ENCODE measurements at places on chromosomes 1 and 21.

GRCh38 chr1:247077213-247077612, 1.4 kb downstream of the ZNF670 start:
- no peak for DNase-seq

- no peak for DNase-seq
These were observed 40.7 kb downstream of the SLC30A1 start for GRCh38 chr1:211538287-211538686.

GRCh38 chr1:25430967-25431881, 527 bp downstream of the MACO1 start:
- DNase-seq: no peak

DNA sequence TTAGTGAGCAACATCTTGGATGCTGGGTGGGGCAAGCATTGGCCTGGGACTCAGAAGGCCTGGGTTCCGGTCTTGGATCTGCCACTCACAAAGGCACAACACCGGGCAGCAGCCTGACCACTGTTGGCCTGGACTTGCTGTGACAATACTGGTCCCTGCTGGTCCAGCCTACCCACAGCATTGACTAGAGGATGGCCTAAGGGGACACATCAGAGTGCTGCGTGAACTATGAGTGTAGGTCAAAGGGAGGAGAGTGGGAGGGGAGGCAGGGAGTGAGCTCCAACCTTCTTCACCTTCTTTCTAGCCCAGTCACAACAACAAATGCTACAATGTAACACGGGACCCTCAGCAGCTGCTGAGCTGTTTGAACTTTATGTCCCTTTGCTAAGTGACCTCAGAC, 31.1 kb downstream of the TMEM50A start:
- DNase-seq: no peak
